ENCODE measurements at places on chromosomes 5 and 9.

DNA sequence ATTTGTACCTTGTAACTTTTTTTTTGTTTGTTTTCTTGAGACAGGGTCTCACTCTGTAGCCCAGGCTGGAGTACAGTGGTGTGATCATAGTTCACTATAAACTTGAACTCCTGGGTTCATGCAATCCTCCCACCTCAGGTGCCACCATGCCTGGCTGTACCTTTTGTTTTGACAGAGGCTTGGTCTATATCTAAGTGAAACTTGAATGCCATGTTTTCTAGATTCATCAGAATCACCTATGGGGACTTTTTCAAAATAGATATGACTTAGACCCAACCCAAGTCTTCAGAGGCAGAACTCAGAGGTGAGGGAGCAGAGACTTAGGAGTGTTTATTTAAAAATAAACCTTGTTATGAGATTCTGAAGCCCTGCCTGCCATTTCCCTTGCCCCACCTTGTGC lies 128.4 kb downstream of the PTTG1 start:
- DNase-seq, result no peak

GRCh38 chr9:111029260-111029659 lies 9.0 kb downstream of the LPAR1 start:
- DNase-seq, result no peak

GRCh38 chr5:9782826-9783560 lies 152.8 kb upstream of the TAS2R1 start:
- no peak for DNase-seq

GRCh38 chr9:36166168-36166927 lies 2.8 kb upstream of the CCIN start:
- DNase-seq, result peak; percentile 86

DNA sequence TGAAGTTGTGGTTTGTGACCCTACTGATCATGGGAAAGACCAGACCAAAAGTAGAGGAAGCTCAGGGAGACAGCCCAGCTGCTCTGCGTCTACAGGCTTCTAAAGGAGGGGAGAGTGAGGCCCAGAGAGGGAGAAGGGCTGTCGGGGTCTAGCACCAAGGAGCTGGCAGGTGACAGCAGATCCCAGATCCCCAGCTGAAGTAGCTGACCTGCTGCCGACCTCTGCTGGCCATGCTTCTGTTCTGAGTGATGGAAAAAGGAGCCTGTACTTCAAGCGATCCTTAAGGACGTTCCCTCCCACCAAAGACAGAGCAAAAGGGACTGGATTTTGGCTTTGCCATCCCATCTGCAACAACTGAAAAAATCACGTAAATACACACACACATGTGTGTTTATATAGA lies 22.7 kb upstream of the QSOX2 start:
- no peak for DNase-seq

DNA sequence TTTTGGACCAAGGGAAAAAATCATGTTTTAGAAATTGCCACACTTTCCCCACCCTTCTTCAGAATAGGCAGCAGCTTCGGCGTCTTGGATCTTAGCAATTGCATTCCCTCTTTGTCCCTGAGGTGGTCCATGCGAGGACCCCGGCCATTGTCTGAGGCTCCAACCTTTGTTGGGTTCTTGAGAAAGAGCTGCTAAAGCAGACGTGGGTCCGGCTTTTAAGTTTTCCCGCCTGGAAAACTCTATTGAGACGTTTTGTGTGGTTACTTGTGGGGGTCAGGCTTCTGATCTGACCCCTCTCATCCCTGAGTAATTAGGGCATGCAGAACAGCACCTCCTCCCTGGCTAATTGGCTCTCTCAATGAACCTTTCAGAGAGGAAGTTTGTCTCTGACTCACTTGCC lies 509.6 kb upstream of the TNC start:
- DNase-seq, result no peak

DNA sequence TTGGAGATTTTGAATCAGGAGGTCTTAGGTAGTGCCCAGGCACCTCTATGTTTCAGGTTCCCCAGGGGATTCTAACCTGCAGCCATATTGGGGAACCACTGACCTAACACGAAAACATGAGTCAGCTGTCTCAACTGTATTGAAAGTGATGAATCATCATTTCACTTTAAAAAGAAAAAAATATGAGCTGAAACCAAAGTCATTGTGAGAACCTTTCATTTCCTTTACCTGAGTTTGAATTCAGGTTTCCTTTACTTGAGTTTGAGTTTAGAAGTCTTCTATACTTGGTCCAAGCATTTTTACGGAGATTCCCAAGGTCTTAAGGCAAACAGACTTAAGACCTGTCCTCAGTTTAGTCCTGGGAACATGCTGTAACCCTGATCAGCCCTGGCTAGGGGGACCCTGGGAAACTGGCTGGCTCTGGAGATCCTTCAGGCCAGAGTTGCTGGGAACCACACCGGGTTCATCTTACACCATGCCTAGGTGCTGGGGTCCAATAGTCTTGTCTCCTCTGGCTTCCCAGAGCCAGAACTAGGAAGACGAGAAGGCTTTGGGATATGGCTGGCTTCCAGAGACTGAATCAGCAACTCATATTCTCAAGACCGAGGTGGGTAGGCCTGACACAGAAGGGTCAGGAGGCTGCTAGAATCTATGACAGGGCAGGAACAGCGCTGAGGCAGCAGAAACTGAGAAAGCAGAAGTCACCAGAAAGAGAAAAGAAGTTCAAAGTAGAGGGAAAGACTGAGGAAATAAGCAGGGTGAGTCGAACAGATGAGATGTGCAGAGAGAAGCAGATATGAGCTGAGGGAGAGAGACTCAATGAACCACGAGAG lies 16.4 kb upstream of the PDCD1LG2 start:
- no peak for DNase-seq

DNA sequence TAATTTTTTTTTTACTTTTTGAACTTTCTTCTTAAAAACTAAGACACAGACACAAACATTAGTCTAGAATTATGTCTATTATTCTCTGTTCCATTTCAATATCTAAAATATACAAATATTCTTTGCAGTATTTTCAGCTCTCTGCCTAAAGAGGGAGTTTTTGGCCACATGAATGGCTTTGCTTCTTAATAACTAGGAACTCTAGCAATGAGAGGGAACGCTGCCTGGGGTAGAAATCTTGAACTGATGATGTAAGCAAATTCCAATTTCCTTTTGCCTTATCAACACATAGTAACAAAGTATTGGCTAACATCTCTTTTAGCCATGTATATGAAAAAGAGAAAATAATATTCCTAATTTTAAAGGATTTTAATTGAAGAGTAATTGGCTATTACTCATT lies 51.9 kb downstream of the SLC25A46 start:
- no peak for DNase-seq

DNA sequence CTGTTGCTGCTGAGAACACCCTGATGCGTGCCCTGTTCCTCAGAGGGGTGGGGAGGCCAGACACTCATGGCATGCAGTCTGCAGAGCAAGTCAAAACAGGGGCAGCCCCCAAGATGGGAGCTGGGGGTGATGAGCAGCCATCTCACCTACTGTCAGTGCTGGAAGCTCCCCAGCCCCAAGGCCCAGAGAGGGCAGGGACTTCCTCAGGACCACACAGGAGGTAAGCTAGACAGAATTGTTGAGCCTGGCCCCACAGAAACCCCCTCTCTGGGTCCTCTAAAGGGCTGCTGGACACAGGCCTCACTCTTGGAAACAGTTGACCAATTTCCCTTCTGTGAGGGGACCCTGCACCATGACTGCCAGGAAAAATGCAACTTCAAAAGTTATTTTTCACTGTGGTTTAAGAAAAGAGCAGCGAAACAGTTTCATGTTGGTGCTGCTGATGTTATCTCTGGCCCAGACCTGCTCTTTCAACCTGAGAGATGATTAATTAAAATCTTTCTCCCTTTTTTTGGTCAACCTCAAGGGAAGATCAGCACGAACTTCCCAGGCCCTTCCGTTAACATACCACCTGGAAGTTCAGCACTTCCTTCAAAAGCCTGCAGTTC lies 9.6 kb downstream of the CSF2 start:
- no peak for DNase-seq

DNA sequence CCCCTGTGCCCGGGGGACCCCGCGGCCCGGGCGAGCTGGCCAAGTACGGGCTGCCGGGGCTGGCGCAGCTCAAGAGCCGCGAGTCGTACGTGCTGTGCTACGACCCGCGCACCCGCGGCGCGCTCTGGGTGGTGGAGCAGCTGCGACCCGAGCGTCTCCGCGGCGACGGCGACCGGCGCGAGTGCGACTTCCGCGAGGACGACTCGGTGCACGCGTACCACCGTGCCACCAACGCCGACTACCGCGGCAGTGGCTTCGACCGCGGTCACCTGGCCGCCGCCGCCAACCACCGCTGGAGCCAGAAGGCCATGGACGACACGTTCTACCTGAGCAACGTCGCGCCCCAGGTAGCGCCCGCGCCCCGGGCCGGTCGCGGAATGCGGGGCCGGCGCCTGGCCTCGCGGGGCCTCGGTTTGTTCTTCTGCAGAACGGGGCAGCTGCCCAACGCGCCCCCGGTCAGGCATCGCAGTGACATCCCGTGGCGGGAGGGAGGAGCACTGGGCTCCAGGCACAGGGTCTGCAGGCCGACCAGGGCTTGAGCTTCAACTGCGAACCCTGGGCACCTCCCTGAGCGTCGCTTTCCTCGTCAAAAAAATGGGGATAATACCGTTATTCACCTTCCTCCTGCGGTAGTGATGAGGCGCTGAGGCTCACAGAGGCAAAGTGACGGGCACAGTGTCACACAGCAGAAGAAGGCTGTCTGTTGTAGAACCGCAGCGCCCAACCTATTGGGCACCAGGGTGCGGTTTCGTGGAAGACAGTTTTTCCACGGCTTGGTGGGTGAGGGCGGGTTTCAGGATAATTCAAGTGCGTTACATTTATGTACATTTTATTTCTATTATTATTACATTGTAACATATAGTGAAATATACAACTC lies 777 bp downstream of the ENDOG start:
- peak; percentile 90 for DNase-seq

DNA sequence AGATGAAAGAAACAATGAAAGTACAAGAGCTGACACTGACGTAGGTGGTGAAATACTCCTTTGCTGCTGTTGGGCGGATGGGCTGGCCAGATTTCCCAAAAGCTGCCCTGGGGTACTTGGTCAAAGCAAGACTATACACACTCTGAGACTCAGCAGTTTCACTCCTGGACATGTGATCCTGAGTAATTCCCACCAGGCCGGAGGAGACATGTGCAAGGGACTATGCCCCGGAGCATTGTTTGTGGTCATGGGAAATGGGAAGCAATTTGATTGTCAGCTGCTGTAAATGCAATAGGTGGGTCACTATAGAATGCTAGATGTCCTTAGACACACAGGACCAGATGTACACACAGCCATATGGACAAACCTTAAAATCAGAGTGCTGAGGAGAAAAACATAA lies 116.1 kb downstream of the DCP2 start:
- no peak for DNase-seq

GRCh38 chr5:129362456-129362855 lies 97.6 kb upstream of the ADAMTS19 start:
- no peak for DNase-seq

- no peak for DNase-seq
These were observed 270.7 kb downstream of the TMEM167A start for GRCh38 chr5:82806513-82806912.

DNA sequence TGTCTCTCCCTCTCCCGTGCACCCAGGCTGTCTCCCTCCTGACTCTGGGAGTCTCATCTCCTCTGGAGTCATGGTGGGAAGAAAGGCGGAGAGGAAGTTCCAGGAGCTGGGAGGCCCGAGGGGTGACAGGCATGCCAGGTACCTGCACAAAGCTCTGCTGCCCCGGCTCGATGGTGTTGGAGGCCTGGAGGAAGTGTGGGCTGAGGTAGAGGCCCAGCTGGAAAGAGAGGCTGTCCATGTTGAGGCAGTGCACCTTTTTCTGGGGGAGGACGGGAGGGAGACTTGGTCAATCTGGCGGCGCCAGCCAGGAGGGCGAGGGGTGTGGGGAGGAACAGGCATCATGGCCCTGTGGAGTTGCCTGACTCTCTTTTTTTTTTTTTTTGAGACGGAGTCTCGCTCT lies 15.9 kb downstream of the FPGS start:
- DNase-seq, result no peak

GRCh38 chr9:126057121-126057825 lies 269.4 kb upstream of the MVB12B start:
- no peak for DNase-seq

DNA sequence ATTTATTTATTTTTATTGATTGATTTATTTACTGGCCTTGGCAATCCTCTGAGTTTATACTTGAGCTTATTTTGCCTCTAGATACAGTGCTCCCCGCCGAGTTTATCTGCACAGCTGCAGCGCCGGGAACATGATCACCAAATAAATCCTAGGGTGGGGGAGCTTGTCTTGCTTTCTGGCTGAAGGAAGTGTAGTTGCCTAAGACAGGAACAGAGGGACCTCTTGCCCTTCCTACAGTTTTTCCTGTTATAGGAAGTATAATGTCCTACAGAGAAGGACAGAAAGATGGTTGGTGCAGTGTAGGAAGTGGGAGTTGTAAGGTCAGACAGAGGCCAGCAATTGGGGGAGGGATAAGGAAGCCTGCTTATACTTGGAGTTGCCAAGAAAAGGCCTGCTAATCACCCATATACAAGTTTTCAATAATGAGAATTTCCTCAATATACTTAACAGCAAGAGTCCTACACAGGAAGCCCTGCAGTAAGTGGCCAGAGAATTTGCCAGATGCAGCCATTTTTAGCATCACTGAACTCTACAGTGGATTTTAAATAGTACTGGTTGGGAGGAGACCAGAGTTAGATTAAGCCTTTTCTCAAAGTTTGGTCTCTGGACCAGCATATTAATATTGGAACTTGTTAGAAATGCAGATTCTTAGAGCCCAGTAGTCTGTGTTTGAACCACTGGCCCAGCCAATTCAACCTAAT lies 7.7 kb downstream of the AOPEP start:
- DNase-seq, result no peak

GRCh38 chr9:14192556-14192955 lies 121.4 kb downstream of the NFIB start:
- no peak for DNase-seq

DNA sequence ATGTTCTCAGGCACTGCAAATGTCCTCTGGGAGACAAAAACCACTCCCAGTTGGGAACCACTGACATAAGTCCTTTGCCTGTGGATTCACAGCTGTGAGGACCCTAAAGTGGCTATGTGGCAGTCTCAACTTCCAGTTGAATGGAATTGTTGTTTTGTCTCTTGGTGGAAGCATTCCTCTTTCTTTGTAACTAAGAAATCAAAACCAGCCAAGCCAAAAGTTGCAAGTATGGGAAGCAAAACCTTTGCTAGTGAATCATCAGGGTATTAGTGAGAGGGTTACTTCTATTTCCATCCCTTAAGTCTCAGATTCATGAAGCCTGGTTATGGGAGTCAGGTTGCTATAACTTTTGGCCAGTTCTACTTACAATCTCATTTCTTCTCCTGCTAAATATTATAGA lies 49.8 kb upstream of the RPS23 start:
- DNase-seq, result no peak

DNA sequence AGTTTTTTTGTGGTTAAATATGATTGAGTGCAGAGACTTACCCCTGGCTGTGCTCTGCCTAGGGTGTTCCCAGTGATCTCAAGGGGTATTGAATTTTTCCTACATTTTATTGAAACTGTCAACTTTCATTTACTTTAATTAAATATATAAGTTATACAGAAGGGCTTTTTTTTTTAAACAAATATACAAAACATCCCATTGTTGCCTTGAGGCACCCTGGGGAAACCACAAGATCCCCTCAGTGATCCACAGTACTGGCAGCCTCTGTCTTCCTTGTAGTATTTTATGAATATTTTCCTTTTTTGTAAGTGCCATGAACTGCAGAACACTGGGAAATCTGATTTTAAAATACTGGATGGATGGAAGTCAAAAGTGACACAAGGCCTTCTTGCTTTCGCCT lies 123.7 kb downstream of the TLE1 start:
- no peak for DNase-seq

All from posterior cingulate gyrus (tissue), 11 donors.